Activated CD4-positive, CD25-positive, alpha-beta regulatory T cell treated with anti-CD3 and anti-CD28 coated beads, Interleukin-2, amount 50 U/mL, for 24 hours (primary cell): ENCODE measurements at places on chromosomes 12 and 14.

DNA sequence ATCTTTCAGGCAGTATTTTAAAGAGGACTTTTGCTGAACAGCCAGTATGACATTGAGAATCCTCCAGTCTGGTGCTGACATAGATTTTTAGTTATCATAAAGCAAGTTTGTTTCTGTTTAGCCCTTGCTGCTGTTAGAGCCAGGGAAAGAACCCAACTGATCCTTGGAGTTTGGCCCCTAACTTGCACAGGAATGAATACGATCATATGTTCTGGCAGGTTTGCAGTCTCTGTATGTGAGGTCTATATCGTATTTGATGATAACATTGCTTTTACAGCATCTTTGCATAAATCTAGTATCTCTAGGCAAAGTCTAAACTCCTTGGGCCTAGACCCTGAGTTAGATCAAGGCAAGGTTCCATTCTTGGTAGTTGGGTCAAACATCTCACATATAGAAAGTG lies 4.3 kb upstream of the CCDC175 start:
- ATAC-seq = no peak

GRCh38 chr12:19234981-19235871 lies 105.7 kb downstream of the PLEKHA5 start:
- no peak for ATAC-seq

- ATAC-seq = no peak
These were observed 115.2 kb downstream of the KSR2 start for GRCh38 chr12:117853600-117853999.

DNA sequence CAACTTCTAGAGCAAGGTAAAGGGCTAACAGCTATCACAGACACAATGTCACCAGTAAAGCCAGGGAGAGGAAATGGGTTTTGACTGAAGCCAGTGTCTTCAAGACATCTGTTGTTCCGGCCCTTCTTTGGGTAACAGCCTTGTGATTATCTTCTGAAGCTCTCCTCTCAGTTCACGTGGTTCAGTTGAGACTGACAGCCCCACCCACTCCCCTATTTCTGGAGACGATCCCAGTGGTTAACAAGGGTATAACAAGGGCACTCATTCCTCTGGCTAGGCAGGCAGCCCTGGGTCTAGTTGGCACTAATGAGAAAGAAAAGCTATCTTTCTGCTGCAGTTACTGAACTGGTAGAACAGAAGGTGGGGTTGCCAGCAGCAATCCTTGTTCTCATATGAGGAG lies 6.9 kb downstream of the GNPTAB start:
- peak; percentile 85 for ATAC-seq

- ATAC-seq = no peak
These were observed 1.7 kb upstream of the NKX2-1 start for GRCh38 chr14:36521598-36522345.

DNA sequence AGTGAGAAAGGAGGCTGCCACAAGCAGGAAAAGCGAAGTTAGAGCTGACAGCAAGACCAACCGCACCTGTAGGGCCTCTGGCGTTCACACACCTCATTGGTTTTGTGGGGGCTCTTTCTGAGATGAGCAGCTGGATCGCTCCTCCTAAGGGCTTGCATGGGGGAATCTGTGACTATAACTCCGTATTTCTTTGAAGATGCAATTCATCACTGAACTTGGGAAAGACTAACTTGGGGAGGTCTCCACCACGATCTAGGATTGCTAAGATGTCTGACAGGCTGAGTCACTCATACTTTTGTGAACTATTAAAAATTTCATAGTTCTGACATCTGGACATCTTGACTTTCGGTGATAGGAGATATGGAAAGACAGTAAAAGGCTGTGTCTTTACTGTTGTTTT lies 173.6 kb downstream of the ETV6 start:
- no peak for ATAC-seq

- no peak for ATAC-seq
These were observed 34.9 kb upstream of the FAM222A start for GRCh38 chr12:109678719-109679118.

GRCh38 chr12:41968599-41968998 lies 176.1 kb downstream of the GXYLT1 start:
- no peak for ATAC-seq

DNA sequence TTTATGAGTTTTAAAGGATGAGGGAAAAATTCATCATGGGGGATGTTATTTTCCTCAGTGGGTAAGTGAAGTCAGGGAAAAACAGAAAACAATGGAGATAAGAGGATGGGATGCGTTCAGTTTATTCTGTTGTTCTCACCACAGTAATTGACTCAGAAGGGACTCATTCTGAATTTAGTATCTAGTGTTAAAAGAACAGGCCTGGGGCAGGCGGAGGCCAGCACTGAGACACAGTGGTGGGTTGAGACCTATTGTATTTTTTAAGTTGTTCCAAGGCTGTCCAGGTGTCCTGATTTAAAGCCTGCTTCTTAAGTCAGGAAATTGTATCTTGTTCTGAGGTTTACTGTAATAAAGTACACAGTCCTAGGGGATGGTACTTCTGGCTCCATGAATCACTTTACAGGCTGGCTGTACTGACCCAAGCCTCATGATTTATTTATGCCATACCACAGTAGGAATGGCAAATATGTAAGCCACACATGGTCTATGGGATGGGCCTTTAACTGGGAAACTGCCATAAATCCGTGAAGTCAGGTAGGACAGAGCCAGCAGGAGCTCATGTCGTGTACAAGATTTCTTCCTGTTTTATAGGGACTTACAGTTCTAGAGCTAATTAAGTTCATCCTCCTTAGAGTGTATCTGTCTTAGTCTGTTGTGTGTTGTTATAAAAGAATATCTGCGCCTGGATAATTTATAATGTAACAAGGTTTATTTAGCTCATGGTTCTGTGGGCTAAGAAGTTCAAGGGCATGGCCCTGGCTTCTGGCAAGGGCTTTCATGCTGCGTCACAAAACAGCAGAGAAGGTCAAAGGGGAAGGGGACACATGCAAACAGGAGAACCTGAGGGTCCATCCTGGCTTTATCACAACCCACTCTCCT lies 244.1 kb downstream of the FBXL14 start:
- no peak for ATAC-seq

- ATAC-seq = no peak
These were observed 23.8 kb downstream of the NEUROD4 start for GRCh38 chr12:55043542-55043941.

- no peak for ATAC-seq
These were observed 336.8 kb downstream of the LRIG3 start for GRCh38 chr12:58583529-58583928.
